ENCODE measurements at places on chromosomes 1 and 21.

DNA sequence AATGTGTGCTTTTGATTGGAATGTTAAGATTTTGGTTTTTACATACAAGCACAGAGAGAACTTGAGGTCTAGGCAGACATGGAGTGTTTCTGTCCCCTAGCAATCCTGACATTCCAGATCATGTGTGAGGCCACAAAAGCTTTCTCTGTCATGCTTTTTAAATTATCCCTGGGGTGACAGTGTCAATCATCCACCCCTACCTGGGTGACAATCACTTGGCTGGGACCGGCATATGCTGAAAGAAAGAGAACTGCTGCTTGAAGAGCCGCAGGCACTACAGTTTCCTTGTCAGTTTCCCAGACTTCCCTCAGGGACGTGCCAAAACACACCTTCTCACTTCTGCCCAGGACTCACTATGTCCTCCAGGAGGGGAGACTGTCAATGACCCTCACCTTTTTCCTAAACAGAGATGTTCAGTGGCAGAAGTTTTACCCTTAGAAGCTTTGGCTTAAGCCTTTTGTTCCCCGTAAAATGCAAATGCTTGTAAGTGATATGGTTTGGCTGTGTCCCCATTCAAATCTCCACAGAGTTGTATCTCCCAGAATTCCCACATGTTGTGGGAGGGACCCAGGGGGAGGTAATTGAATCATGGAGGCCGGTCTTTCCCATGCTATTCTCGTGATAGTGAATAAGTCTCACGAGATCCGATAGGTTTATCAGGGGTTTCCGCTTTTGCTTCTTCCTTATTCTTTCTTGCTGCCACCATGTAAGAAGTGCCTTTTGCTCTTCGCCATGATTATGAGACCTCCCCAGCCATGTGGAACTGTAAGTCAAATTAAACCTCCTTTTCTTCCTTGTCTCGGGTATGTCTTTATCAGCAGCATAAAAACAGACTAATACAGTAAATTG lies 217.4 kb downstream of the FGGY start:
- no peak for DNase-seq

DNA sequence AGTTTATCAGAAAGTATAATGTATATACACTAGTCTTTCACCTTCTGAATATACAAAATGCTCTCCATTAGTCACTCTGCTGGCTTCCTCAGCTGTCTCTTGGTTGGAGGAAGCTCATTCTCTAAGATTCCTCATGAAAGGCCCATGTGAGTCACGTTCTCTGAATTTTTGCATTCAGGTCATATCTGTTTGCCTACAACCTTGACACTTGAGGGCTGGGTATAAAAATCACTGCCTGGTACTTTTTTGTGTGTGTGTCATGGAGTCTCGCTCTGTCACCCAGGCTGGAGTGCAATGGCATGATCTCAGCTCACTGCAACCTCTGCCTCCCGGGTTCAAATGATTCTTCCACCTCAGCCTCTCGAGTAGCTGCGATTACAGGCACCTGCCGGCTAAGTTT lies 2.8 kb upstream of the GALNT2 start:
- peak; percentile 19 for DNase-seq

- DNase-seq, result no peak
Observed at GRCh38 chr1:114154146-114154962, 685 bp upstream of the SYT6 start.

GRCh38 chr1:185626344-185626743 lies 107.8 kb upstream of the HMCN1 start:
- DNase-seq, result no peak

DNA sequence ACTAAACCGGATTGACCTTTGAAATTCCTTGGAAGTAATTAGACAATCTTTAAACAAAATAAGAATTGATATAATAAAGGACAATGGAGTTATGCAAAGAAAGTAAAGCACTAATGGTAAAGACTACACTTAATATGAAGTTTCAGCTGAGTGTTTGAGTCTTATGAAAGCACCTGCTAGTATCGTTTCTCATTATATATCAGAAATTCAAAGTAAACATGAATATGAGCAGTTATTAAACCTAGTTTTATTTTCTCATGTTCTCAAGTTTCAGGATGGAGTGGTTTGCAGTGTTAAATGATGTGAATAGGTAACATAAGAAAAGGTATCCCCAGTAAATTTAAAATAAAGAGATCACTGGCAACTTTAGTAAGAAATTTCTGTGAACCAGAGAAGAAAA lies 188.6 kb downstream of the ZP4 start:
- no peak for DNase-seq

DNA sequence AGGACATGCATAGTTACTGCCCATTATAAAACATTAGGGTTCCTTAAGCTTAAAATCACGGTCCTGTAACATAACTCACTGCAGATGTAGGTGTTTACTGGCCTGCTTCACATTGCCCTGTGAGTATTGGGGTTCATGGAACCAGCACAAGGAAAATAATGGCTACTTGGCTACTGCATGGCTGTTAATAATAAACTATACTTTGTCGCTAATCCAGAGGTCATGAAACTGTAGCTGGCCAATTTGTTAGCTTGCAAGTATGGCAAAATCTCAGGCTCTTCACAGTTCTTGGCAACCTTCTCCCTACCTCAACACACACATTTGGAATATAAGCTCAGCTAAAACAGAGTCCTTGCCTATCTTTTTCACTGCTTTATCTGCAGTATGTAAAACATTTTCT lies 274.0 kb upstream of the NR5A2 start:
- no peak for DNase-seq

GRCh38 chr1:57295326-57295725 lies 128.5 kb downstream of the DAB1 start:
- DNase-seq, result no peak

DNA sequence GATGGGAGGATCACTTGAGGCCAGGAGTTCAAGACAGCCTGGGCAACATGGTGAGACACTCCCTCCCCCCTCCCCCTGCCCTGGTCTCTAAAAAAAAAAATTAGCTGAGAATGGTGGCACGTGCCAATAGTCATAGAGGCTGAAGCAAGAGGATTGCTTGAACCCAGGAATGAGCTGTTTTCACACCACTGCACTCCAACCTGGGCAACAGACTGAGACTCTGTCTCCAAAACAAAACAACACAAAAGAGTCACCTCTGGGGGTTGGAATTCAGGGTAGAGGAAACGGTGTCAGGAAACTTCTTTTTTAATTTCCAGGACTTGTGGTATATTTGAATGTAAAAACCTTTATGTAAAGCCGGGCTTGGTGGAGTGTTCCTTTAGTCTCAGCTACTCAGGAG lies 43.2 kb downstream of the RHOU start:
- DNase-seq, result no peak

GRCh38 chr1:58136387-58136786 lies 410.1 kb downstream of the OMA1 start:
- DNase-seq, result peak; percentile 19

- DNase-seq, result no peak
Observed at GRCh38 chr1:199728345-199728744, 299.2 kb upstream of the NR5A2 start.

DNA sequence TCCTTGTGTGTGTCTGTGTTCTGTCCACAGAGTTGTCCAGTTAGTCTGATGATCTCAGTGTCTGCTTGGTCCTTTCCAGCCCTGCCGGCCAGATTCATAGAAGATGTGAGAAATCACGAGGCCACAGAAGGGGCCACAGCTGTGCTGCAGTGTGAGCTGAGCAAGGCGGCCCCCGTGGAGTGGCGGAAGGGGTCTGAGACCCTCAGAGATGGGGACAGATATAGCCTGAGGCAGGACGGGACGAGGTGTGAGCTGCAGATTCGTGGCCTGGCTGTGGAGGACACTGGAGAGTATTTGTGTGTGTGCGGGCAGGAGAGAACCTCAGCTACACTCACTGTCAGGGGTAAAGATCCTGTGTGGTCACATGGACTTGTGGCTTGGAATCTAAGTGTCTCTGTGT lies 95.8 kb downstream of the OBSCN start:
- no peak for DNase-seq

- no peak for DNase-seq
Observed at GRCh38 chr1:228047183-228047466, 35.4 kb upstream of the ARF1 start.

DNA sequence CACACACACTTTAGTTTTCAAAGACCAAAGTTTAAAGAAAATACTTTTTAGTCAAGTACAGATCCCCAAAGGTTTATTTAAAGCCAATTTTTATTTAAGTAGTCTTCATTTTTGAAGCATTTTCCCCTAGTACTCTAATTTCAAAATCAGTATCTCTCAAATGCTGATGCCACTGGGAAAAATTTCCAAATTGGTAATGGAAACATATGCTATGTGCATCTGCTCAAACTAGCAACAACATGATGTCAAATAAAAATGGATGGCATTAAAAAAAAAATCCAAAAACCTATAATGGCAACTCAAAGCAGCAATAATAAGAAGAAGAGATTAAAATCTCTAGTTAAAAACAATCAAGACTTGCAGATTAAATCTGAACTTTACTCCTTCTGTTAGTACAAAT lies 58.6 kb downstream of the ZNHIT6 start:
- no peak for DNase-seq

GRCh38 chr1:1178794-1179331 lies 5.2 kb downstream of the TTLL10 start:
- DNase-seq, result no peak

Measured in common myeloid progenitor, CD34-positive (primary cell).